ENCODE measurements at places on chromosomes 4 and X. TPM values are rescaled to one million over a fixed set of nuclear protein-coding genes. Genes with fewer than 3 reads are reported as not detected.

- DNase-seq: no peak
Observed at GRCh38 chrX:57906790-57907189, 3.5 kb downstream of the ZXDA start.

DNA sequence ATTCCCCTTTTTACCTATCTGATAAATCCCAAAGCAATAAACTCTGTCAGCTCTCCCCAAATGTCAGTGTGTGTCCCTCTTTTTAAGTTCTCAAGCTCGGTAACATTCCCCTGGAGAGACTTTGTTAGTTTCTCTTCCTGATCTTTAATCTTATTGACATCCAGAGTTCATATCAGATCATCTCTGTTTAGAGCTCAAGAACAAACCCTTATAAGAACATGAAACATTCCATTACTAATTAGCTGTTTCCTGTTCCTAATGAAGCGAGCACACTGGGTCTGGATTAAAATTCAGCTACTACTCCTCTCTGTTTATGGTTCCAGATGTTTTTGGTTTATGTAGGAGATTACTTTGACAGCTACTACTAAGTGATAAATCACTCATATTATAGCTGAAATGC is 681.5 kb downstream of the DACH2 start:
- no peak for DNase-seq

DNA sequence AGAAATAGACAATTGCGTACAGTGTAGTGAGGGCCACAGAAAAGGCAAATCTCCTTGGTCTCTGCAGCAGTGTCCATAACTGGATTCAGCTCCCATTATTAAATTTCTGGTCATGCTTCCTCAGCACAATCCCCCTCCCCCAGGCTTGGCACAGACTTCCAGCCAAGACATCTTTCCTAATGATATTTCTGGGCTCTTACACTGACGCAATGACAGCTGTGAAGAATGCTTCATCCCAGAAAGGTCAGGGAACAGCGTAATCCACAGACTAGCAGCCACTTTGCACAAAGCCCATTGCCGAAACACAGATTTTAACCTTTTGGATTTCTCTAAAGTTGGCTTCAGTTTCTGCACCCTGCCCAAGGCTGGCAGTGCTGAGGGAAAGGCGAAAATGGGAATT is 597.6 kb upstream of the CPEB2 start:
- DNase-seq: no peak

GRCh38 chr4:113276464-113277170 is 227.2 kb downstream of the ANK2 start:
- DNase-seq: peak; percentile 56

DNA sequence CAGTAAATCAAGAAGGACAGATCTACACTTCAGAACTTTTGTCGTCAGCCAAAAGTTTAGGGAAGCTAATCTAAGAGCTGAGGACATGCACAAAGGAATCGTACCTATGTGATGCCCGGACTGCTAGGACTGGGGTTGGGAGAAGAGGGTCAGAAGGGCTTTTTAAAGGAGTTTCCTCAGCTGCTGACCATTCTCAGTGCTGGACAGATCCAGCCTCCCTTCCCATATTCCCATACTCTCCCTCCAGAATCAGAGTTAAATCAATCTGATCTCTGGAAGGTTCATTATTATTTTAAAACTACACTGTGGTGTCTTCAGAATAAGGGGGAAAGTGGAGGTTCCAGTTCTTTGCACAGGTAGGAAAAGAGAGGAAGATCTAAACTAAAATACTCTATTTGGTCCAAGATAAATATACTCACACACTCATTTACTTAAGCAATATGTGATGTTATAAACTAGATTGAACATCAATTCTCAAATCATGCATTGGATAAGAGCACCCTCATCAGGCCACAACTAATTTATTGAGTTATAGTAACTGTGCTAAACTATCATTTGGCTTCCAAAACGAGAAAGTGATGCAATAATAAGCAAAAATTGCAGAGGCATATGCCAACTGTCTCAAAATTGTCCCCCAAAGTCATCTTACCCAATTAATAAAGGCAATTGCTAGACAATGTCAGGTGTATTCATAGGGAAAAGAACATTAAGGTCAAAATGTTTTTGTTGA is 124.7 kb downstream of the HNRNPD start:
- DNase-seq: no peak

- DNase-seq: peak; percentile 35
Observed at GRCh38 chrX:118807151-118808017, 16.2 kb upstream of the ZCCHC12 start.

GRCh38 chr4:17814140-17814539 is 3.4 kb downstream of the NCAPG start:
- DNase-seq: no peak

- DNase-seq: no peak
Observed at GRCh38 chr4:137129441-137129840, 402.9 kb downstream of the PCDH18 start.

DNA sequence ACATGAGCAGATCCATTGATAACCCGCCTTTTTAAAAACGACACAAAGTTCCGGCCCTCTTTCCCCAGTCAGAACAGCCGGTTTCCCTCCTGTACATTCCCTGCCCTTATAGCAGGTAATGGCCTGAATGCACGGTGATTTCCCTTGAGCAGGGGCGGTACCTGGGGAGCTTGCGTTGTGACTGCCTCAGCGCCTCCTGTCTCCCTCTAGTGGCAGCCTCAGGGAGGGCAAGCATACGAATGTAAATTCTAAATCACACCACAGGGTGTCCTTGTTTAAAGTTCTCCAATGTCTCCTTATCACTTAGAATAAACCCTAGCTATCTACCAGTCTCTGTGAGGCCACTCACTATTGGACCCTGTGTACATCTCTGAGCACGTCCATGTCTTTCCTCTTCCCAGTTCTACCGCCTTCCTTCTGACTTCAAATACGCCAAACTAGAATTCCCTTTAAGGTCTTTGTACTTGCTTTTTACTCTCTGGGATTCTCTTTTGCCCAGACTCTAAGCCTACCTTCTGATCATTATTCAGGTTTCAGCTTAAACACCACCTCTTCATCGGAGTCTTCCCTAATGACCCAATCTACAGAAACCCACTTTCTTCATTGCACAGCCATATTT is 18.4 kb upstream of the LDB2 start:
- DNase-seq: peak; percentile 77

DNA sequence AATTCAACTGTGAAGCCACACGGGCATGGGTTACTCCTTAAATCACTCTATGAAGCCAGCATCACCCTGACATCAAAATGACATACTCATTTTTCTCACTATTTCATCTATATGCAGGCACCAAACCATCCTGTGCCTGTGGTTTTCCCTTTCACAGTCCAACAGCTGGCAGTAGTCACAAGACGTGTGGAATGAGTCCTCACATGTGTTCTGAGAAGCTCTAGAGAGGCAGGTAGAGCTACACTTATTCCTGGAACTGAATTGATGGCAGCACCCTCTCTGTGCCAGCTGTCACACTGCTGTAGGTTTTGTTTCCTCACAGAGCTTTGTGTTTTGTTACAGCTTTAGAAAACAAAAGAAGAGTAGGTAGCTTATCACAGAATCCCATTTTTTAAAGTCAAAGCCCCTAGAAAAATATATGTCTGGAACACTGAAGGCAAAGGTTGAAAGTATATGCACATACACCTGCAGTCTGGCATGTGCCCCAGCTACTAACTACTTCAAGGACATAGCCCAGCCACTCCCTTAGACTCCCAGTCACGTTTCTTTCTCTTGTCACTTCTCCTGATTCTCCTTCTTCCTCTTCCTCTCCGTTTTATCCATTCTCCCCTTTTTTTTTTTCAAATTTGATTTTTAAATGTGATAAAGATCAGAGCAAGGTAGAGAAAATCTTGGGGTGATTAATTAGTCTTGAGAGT is 107.1 kb downstream of the ANXA10 start:
- no peak for DNase-seq

DNA sequence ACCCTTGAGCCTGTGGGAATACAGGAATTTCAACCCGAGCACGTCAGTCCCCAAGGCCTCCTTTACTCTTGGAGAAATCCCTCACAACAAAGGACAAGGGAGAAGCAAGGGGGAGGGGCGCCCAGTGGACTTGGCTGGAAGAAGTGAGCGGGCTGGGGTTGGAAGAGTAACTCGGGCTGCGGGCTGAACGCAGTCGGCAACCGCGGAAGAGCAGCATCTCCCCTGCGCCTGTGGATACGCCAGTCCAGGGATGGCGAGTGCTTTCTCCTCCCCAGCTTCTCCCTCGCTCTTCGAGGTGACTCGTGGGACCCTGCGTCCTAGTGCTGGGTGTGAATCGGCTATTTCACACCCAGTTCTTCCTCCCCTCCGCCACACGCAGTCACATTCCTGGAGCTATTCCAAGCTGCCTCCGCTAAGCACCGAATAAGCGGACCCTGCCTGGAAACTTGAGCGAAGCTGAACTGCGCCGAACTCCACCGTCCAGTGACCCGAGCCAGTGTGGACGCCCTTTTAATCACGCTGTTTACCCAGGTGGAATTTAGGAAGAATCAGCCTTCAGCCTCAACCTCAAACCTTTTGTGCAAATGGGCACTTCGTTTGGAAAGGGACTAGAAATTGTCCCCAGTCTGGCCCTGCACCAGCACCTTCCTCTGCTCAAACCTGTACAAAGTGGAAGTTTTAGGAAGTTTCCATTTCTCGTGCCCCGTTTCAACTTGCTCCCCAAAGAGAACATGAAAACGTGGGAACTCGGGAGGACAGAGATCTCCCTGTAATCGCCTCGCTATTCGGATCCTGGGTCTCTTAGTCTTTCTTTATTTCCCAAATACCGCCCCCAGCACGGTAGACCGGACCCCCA is 64.3 kb upstream of the WDR17 start:
- no peak for DNase-seq

GRCh38 chr4:59518005-59518823 is 1681.9 kb upstream of the ADGRL3 start:
- DNase-seq: no peak

DNA sequence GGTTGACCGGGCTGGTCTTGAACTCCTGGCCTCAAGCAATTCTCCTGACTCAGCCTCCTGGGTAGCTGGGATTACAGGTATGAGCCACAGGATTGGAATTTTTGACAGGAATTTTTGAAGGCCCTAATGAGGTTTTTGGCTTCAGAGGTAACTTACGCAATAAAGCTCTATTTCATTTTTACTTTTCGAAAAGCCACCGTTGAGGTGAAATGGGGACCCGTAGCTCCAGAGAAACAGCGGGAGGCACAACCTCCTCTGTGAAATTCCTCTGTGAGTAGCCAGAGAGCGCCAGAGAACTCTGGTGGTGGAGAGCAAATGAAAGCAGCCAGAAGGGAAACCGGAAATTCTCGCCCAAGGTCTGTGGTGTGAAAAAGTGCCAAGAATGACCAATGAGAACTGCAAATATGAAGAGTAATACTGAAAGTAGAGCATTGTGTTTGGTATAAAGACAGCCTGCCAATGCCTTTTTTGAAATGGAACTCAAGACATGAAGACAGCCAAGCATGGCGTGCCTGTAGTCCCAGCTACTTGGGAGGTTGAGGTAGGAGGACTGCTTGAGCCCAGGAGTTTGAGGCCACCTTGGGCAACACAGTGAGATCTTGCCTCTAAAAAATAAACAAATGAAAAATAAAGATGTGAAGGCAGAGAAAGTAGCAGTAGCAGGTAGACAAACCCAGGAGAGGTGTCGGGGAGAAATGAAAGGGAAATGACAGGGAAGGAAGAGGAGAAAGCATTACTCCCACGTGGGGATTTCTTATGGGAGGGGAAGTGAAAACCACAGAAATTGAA is 33.0 kb upstream of the TMEM131L start:
- DNase-seq: peak; percentile 83

GRCh38 chrX:111521169-111521568 is 9.7 kb downstream of the SERTM2 start:
- no peak for DNase-seq

DNA sequence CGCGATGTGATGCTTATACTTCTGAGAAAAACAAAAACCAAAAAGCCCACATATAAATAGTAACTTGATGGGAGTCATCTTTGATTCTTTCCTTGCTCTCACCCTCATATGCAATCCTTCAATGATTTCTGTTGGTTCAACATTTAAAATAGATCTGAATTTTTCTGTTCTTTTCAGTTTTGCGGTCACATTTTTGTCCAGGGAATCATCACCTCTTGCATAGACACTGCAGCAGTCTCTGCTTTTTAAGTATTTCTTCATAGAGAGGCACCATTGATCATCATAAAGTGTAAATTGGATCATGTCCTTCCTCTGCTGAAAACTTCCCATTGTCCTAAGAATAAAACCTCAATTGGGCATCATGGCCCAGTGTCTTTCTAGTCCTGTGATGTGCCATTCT is 81.1 kb upstream of the SLC4A4 start:
- no peak for DNase-seq

- no peak for DNase-seq
Observed at GRCh38 chrX:71439420-71439819, 73.3 kb downstream of the TAF1 start.

GRCh38 chr4:54315561-54316538 is 86.8 kb downstream of the PDGFRA start:
- DNase-seq: peak; percentile 35

GRCh38 chr4:134883831-134884449 is 682.4 kb upstream of the PABPC4L start:
- DNase-seq: no peak

DNA sequence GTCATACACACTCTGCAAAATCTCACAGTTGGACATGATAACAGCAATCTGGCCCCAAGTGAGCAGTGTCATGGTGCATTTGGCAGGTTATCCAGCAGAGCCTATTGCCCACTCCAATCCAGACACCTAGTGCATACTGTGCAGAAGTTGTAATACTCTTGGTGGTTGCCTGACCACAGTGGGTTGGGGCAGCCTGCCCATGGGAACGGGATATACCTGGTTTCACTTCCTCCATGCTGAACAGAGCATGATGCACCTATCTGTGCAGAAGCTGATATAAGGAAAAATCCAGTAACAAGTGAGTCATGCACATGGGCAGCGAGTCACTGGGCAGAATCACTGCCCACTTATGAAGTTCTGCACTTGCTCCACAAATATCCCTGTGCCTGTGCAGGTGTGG is 105.3 kb upstream of the IGSF1 start:
- DNase-seq: no peak

- no peak for DNase-seq
Observed at GRCh38 chr4:144903953-144904711, 193.9 kb downstream of the ANAPC10 start.

FAM9B gene
- not detected for total RNA-seq

POF1B gene
- total RNA-seq: 47.5 TPM

PNMA6A gene
- 2.4 TPM for total RNA-seq

MAP3K15 gene
- total RNA-seq: not detected

XG gene
- total RNA-seq: not detected

FGF5 gene
- 0.18 TPM for total RNA-seq

HS3ST1 gene
- total RNA-seq: not detected

CSN1S1 gene
- not detected for total RNA-seq

CT45A10 gene
- total RNA-seq: not detected

TLR10 gene
- not detected for total RNA-seq

AKAP14 gene
- total RNA-seq: not detected

CT55 gene
- total RNA-seq: not detected

All from stomach (tissue), 19 donors.